Sciatic nerve (tissue), 2 donors: ENCODE measurements at places on chromosomes 6 and 20. TPM values are rescaled to one million over a fixed set of nuclear protein-coding genes. Genes with fewer than 3 reads are reported as not detected.

- no peak for DNase-seq
Measured at GRCh38 chr6:150186129-150186898, 43.5 kb downstream of the PPP1R14C start.

GRCh38 chr20:12241065-12241464, 323.4 kb downstream of the BTBD3 start:
- no peak for DNase-seq

DNA sequence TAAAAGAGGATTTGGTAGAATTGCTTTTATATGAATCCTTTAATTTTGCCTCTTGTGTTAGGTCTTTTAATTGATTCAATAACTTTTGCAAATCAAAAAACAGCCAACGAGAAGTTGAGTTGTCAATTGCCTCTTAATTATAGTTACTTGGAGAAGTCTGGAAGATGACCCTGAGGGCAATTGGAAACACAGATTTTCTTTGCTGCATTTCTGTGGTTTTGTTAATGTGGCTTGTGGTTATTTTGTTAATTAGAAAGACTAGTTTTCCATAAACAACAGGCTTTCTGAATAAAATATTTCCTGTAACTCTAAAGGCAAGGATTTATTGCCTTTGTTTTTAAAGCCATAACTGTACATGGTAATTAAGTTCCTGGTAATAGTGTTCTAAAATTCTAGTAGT, 513.0 kb downstream of the EPHA7 start:
- no peak for DNase-seq

DNA sequence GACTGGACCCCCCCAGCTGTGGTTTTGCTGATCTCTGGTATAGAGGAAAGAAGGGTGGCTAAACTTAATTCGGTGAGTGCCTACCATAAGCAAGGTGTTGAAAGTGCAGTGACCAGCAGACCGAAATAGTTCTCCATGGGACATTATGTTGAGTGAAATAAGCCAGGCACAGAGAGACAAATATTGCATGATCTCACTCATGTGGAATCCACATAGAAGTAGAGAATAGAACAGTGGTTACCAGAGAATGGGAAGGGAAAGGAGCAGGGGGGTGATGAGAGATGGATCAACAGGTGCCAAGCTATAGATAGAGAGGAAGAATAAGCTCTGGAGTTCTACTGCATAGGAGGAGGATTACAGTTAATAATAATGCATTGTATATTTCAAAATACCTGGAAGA, 9.7 kb upstream of the GCNT2 start:
- no peak for DNase-seq

GRCh38 chr6:15464211-15464725, 198.6 kb downstream of the DTNBP1 start:
- no peak for DNase-seq

The UNC5CL gene
- 1.6 TPM for total RNA-seq

GRCh38 chr6:106894978-106895702, 79.4 kb downstream of the CD24 start:
- no peak for DNase-seq

The TBXT gene
- total RNA-seq = not detected

- no peak for DNase-seq
Measured at GRCh38 chr6:88880021-88880420, 83.4 kb downstream of the RNGTT start.

- no peak for DNase-seq
Measured at GRCh38 chr6:46983007-46983411, 59.1 kb downstream of the ADGRF1 start.

The AVP gene
- not detected for total RNA-seq

DNA sequence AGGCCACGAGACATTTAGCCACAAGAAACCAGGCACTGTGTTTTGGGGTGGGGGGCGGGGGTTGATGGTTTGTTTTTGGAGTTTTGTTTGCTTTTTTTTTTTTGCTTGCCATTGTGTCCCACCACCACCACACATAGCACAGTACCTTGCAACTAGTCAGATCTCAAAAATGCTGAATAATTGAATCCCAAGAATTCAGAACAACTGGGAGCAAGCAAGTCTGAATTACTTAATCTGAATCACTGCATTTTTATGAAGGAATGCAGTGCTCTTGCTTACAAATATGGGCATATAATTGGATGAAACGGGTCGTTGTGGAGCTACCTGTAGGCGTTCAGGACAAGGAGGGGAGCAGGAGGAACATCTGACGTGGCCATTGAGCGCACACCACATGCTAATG, 151.5 kb upstream of the CDYL start:
- DNase-seq = no peak

The BTNL2 gene
- not detected for total RNA-seq

The RIMS1 gene
- total RNA-seq = 3.4 TPM

The SMPD2 gene
- 11.7 TPM for total RNA-seq

DNA sequence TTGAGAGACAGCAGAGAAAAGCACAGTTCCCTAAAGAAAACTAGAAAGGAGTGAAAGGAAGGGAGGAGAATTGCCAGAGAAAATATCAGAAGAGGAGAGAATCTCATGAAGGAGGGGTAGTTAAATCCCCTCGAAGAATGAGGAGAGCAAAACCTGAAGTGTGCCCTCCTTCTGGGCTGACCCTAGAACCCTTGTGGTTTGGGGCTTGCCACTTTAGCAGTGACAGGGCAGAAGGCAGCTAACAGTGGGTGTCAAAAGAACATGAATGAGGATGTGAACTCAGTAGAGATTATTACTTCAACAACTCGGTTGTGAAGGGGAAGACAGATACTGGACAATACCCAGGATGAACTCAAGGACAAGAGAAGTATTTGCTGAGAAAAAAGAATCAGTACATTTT, 73.6 kb downstream of the RALGAPA2 start:
- DNase-seq = no peak

- peak; percentile 69 for DNase-seq
Measured at GRCh38 chr6:34055223-34055933, 90.5 kb downstream of the GRM4 start.

DNA sequence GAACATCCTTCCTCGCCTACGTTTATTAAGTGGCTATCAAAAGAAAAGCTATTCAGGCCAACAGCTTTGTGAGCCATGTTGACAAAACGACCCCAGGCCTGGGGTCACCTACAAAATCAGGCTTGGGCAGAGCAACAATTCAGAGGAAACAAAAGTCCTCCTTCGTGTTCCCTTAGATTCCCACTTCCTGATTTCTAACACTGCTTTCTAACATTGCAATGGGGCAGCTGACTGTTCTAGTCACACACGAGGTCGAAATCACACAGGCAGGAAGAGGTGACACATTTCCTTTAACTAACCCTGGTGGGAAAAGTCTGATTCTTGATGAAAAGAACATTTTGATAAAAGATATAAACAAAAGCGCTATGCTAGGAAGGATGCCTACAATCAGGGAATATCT, 31.9 kb downstream of the WDR27 start:
- DNase-seq = no peak

DNA sequence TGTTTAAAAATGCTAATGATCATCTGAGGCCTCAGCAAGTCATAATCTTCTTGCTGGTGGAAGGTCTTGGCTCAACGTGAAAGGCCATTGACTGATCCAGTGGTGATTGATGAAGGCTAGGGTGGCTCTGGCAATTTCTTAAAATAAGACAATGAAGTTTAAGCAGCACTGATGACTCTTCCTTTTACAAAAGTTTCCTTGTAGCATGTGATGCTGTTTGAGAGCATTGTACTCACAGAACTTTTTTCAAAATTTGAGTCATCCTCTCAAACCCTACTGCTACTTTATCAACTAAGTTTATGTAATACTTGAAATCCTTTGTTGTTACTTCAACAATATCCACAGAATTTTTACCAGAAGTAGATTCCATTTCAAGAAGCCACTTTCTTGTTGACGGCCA, 382.3 kb downstream of the ESR1 start:
- no peak for DNase-seq

DNA sequence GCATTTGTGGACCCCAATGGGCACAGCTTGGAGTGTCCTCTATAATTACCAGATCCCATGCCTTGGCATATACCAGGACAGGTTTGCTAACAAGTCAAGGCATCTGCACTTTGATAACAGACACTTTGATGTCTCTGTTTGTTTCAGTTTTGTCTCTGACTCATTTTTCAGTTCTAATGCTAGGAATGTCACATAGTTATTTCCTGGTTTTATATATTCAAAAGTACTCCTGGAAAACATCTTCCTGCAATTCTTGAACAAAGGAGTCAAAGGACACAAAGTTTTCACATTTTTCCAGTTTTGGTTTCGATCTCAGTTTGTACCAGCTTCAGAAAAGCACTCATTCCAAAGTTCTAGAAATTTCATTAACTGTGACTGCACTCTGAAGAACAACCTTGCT, 188.1 kb downstream of the FOXC1 start:
- no peak for DNase-seq

DNA sequence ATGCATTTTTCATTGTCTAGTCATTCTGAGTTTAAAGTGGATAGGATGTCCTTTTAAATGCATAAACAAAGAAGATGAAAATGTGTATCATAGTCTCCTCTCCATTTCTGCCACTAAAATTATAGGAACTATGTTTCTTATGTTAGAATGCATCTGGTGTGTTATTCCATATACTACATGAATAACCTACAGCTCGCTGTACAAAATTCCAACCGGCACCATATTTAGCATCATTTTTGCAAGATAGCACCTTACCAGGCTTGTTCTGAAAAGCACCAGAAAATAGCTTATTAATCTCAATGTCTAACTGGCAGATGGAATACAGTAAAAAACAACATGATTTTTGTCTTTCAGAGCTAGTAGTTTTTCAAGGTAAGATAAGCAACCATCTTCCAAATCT, 241.5 kb downstream of the SLC35F1 start:
- no peak for DNase-seq

DNA sequence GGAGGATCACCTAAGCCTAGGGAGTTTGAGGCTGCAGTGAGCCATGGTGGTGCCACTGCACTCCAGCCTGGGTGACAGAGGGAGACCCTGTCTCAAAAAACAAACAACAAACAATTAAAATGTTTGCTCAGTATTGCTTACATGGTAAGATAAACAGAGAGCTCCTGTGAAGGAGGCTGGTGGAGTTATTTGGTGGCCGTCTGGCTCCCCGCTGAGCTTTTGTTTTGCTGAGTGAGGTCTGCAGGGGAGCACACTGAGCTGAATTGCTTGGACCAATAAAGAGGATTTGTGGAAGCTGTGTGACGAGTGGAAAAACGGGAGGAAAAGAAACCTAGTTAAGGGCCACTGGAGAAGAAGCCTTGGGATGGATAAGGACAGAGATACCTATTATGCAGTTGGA, 41.1 kb upstream of the BMP6 start:
- DNase-seq = no peak

GRCh38 chr6:144390886-144391285, 105.8 kb downstream of the UTRN start:
- no peak for DNase-seq

GRCh38 chr6:706146-706545, 13.2 kb upstream of the EXOC2 start:
- no peak for DNase-seq

GRCh38 chr6:29927275-29927569, 15.1 kb upstream of the HLA-A start:
- DNase-seq = no peak

The LRRN4 gene
- 0.36 TPM for total RNA-seq

The SIRPD gene
- not detected for total RNA-seq

GRCh38 chr6:139762587-139763031, 388.2 kb upstream of the CITED2 start:
- DNase-seq = no peak

The PCSK2 gene
- total RNA-seq = 18.3 TPM

DNA sequence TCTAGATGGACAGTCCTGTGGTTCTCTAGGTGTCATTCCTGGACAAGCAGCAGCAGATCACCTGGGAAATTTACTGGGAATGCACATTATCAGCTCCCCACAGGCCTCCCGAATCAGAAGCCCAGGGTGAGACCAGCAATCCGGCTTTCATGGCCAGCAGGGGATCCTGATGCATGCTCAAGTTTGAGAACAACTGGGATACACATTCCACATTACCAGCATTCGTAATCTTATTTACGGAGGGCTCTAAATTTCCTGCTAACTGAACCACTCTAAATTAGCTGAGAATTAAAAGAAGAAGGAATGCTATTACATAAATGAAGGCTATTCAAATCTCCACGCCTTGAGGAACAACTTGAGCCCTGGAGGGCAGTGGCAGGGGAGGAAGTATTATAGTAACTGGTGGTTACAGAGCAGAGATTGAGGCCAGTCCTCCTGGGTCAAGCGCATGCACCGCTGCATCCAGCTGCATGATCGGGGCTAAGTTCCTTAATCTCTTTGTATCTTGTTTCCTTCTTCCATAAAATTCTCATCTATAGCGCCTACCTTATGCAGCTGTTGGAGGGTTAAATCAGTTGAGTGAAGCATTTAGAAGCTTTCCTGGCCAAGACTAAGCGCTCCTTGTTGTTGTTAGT, 403.7 kb downstream of the CDH26 start:
- DNase-seq = no peak

GRCh38 chr6:37129566-37129965, 40.4 kb upstream of the PIM1 start:
- no peak for DNase-seq

The SOX18 gene
- total RNA-seq = 134 TPM
